ENCODE measurements at places on chromosomes 11 and 22.

DNA sequence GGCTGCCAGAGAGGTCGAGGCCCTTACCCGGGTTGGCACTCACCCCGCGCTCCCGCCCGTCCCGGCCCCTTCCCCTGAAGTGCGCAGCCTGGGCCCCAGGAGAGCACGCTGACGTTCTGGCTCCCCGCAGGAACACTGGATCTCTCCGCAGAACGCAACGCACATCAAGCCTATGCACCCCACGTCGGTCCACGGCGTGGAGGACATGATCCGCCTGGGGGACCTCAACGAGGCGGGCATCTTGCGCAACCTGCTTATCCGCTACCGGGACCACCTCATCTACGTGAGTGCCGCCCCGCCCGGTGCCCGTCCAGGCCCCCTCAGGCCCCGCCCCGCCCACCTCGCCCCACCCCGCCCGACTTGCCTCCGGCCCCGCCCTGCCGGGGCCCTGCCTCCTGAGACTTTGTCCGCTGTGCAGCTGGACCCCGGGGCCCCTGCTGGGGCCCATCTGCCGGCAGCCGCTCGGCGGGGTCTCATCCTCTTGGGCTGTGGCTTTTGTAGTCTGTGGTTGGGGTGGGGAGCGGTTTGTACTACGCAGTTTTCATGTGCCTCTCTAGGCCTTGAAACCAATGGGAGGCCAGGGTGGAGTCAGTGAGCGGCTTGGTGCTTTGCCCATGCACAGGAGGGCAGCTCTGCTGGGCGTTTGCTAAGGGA is 19.7 kb downstream of the MYO7A start:
- DNase-seq = peak; percentile 93

DNA sequence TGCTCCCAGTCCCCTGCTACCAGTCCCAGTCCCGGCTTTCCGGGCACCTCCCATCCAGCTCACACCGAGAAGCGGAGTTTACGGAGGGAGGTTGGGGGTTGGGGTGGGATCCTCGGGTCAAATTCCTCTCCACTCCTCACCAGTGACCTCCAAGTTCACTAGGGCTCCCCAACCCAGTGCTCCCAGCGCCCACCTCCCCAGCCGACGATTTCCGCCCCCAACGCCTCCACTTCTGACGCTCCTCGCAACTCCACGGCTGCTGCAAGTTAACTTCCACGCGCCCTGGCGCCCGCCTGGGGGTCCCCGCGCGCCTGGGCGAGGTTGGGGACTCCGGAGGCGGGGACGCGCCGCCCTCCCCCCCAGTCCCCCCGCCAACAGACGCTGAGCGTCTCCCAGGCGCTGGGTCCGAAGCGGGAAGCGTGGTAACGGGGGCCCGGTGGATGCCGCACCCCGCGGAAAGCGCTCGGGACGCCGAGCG is 526 bp downstream of the TPST2 start:
- DNase-seq = no peak

GRCh38 chr11:57974848-57975601 is 48.7 kb upstream of the OR9Q1 start:
- DNase-seq = no peak

GRCh38 chr22:47061226-47061625 is 298.8 kb downstream of the TBC1D22A start:
- DNase-seq = no peak

- DNase-seq = no peak
Observed at GRCh38 chr11:6667733-6668374, 12.2 kb upstream of the DCHS1 start.

GRCh38 chr22:26903030-26903856 is 245.9 kb downstream of the MIAT start:
- no peak for DNase-seq

GRCh38 chr11:78753297-78753696 is 178.6 kb upstream of the NARS2 start:
- DNase-seq = no peak

- no peak for DNase-seq
Observed at GRCh38 chr22:31223786-31224191, 11.7 kb downstream of the LIMK2 start.

- no peak for DNase-seq
Observed at GRCh38 chr11:78946945-78947902, 372.6 kb upstream of the NARS2 start.

DNA sequence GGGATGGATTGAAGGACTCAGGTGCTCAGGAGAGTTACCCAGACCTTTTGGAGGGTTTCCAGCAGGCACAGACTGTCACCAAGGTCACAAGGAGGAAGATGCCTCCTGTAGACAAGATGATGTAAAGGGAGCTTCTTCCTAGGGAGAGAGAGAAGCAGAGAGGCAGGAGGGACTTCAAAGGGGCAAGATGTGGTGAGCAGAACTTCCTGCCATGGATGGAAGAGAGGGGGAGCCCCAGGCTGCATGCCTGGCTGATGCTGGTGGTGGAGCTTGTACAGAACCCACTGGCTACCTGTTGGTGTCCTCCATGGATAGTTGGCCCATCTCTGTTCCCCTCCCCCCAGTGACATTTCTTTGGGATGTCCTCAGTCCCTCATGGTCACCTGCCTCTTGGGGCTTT is 4.2 kb downstream of the HEPN1 start:
- DNase-seq = no peak

- no peak for DNase-seq
Observed at GRCh38 chr11:67484847-67485311, 2.1 kb downstream of the AIP start.

- DNase-seq = no peak
Observed at GRCh38 chr11:67627441-67627811, 2.3 kb downstream of the NUDT8 start.

DNA sequence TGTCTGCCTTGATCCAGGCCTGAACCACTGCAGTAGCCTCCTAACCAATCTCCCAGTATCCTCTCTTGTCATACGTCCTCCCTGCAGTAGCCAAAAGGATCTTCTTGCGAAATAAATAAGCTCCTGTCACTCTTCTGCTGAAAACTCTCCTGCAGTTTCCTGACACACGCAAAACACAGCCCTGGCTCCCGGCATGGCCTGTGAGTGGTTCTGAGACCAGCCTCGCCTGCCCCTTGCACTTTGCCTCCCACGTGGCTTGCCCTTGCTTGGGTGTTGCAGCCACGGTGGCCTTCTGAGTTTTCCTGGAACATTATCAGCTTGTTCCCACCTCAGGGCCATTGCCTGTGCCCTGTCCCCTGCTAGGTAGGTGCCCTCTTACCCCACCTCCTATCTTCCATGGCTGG is 7.2 kb downstream of the ZC3H7B start:
- no peak for DNase-seq

GRCh38 chr22:48704335-48704734 is 1123.3 kb downstream of the BRD1 start:
- DNase-seq = no peak

DNA sequence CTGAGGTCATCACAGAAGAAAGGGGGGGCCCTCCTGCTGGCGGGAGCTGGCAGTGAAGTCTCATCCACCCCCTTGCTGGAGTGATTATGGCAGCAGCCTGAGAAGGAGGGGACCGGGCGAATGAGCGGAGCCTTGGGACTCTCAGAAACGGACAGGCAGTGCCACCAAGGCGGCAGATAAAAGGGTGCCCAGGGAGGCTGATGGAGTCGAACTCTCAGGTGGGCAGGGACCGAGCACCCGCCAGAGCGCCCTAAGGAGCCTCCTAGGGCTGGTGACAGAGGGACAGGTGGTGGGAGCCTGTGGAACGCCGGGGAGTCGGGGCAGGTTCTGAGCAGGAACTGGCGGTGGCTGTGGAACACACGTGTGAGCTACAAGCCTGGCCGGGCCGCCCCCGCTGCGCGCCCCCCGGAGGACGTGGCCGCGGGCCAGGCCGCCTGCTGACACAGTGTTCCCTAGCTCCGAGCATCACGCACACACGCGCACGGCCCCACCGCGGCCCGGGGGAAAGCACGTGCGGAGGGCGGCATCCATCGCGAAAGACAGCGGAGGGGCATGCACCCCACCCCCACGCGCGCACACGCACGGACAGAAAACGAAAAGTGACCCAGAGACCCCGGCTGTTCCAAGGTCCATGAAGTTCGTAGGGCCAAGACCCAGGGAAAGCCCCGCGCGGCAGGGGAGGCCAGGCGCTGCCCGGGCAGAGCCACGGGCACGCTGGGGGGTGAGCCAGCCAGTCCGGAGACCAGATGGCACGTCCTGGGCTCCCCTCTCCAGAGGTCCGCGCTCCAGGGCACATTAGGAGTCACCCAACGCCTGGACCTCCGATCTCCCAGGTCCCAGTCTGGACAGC is 1.0 kb downstream of the VWCE start:
- DNase-seq = no peak

- DNase-seq = peak; percentile 70
Observed at GRCh38 chr11:113014262-113015097, 53.3 kb downstream of the NCAM1 start.

GRCh38 chr11:78907636-78908035 is 333.0 kb upstream of the NARS2 start:
- DNase-seq = no peak

DNA sequence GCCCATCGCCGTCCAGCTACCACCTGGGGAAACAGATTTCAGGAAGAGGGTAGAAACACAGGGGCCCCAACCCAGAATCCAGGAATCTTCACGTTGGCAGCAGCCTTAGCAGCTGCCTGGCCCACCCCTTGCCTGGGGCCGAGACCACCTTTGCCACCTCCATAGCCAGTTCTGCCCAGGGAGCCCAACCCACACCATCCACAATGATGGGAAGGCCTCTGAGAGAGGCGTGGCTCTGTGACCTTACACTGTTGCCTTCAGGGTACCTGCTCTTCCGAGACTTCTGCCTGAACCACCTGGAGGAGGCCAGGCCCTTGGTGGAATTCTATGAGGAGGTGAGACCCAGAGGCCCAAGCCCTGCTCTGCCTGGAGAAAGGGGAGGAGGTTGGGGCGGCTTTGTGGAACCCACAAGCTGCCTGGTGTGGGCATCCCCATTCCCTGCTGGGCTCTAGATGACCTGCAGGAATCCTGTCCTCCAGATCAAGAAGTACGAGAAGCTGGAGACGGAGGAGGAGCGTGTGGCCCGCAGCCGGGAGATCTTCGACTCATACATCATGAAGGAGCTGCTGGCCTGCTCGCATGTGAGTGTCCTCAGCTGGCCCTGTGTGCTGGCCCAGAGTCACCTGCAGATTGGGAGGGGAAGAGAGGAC is 10.0 kb upstream of the ANKRD13D start:
- DNase-seq = no peak

DNA sequence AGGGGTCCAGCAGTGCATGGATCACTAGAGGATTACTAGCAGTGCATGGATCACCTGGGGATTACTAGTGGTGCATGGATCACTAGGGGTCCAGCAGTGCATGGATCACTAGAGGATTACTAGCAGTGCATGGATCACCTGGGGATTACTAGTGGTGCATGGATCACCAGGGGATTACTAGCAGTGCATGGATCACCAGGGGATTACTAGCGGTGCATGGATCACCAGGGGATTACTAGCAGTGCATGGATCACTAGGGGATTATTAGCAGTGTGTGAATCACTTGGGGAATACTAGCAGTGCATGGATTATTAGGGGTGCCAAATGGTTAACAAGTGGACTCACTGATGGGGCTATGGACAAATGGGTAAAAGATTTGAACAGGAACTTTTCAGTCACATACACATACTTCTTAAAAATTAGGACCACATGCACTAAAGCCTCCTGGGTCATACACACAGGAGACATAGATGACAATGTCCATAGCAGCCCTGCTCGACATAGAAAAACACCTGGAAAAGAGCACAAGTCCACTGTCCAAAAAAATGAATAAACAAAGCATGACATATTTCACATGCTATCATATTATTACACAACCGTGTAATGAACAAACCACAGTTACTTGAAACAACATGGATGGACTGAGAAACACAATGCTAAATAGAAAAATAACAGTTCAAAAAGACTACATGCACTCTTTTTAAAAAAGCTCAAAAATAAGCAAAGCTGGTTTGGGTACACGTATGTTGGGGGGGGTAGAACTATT is 109.8 kb downstream of the CD44 start:
- DNase-seq = no peak

DNA sequence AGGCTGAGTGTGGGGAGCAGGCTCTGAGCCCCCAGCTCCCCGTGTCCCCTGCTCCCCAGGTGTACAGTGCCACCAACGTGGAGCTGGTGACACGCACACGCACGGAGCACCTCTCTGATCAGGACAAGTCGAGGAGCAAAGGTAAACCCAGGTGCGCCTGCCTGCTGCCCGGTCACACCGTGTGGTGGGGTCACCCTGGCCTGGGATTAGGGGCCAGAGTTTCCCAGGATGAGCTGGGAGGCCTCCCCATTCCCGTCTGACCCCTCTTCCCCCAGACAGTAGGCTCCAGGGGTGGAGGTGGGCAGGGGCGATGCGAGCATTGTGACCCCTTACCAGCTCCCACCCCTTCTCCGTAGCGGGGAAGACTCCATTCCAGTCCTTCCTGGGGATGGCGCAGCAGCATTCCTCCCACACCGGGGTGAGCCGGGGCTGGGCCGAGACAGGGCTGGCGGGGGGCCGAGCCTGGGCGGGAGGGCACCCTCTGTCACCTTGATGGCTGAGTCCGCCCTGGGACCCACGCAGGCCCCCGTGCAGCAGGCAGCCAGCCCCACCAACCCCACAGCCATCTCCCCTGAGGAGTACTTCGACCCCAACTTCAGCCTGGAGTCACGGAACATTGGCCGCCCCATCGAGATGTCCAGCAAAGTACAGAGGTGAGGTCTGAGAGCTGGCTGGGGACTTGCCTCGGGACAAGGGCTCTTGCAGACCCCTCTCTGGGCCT is 3.7 kb upstream of the SSH3 start:
- DNase-seq = no peak

- DNase-seq = no peak
Observed at GRCh38 chr11:44324749-44325525, 15.0 kb upstream of the ALX4 start.

- DNase-seq = no peak
Observed at GRCh38 chr11:128871168-128871610, 4.1 kb upstream of the KCNJ1 start.

- no peak for DNase-seq
Observed at GRCh38 chr11:32870676-32871075, 21.9 kb upstream of the QSER1 start.

DNA sequence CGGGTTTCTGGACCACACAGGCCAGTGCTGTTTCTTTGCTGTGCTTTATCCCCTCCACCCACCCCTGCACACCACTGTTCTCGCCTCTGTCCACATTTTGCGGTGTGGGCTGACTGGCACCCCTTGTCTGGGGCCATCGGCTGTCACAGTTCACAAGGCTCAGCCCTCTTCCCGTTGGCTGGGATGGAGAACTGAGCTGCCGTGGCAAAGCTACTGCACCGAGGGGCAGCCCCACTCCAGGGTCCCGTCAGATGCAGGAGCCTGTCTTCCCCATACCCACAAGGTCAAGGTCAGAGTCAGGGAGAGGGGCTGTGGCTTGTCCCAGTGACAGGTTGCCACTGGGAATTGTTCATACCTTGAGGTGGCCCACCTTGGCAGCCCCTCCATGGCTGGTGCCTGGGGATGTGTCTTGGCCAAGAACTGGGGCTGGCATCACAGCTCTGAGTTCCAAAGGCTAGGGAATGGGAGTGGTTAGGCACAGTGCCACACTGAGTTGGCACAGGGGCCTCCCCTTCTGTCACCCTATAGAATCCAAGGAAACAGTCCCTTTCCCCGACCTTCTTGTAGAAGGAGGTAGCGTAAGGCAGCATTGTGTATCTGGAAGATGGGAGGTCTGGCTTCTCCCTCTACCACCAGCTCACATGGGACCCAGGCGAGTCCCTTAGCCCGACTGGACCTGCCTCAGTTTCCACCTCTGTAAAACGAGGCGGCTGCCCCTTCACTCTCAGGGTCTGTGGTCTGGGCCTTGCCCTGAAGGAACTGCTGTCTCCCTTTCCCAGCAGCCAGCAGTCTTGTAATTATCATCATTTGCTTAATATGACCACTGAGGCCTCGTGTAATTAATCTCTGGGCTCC is 3.4 kb downstream of the GRK2 start:
- peak; percentile 51 for DNase-seq

GRCh38 chr11:61037441-61038093 is 64.7 kb upstream of the CD5 start:
- DNase-seq = no peak

GRCh38 chr11:122209619-122210366 is 93.8 kb upstream of the BLID start:
- no peak for DNase-seq
